Heart left ventricle (tissue), 16 donors: ENCODE measurements at places on chromosomes 7 and 10. TPM values are rescaled to one million over a fixed set of nuclear protein-coding genes. Genes with fewer than 3 reads are reported as not detected.

Gene CDHR1
- total RNA-seq = 0.46 TPM

Gene VWA2
- not detected for total RNA-seq

Gene RAPGEF5
- 22.8 TPM for total RNA-seq

Gene RELN
- total RNA-seq = 0.93 TPM

Gene INMT
- 22.7 TPM for total RNA-seq

Gene KCP
- not detected for total RNA-seq

Gene SYT15
- 5.2 TPM for total RNA-seq

Gene HHEX
- total RNA-seq = 4.1 TPM

Gene DNAH11
- 0.29 TPM for total RNA-seq

Gene MKI67
- total RNA-seq = 27.9 TPM

Gene PAX4
- not detected for total RNA-seq

- no peaks in the 10 kb centered on the region for H3K36me3 ChIP-seq
- H3K4me3 ChIP-seq = no peak overlapping the region
- H3K27ac ChIP-seq = no peak overlapping the region
- no peak for DNase-seq
Measured at GRCh38 chr10:118374404-118374803, 32.3 kb upstream of the FAM204A start.

DNA sequence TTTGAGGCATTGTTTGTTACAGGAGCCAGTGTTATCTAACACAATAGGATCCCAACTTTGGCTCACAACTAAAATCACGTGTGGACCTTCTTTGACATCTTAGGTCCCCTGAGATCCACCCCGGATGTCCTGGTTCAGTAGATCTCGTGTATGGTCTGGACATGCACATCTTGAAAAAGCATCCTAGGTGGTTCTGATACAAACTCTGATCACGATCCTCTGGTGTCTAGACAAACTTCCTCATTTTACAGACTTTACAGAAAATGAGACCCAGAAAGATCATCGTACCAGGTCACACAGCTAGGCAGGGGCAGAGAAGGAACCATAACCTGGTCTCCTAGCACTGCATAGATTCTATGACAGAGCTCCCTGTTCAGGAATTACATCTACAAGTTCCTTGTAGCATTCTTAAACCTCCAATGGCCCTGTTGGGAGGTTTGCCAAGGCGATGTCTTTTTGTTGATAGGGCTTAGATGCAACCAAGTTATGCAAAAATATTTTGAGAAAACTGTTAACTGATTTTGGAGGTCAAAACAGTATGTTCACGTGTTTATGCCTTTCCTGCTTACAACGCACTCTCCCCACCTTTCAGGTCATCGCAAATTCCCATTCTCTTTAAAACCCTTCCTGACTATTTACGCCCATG, 30.8 kb upstream of the CHST15 start:
- H3K4me3 ChIP-seq = no peak overlapping the region
- no peak for DNase-seq
- H3K27ac ChIP-seq = no peak overlapping the region
- H3K4me1 ChIP-seq = peaks cover 14% of the 10 kb centered on the region
- H3K36me3 ChIP-seq = no peaks in the 10 kb centered on the region

DNA sequence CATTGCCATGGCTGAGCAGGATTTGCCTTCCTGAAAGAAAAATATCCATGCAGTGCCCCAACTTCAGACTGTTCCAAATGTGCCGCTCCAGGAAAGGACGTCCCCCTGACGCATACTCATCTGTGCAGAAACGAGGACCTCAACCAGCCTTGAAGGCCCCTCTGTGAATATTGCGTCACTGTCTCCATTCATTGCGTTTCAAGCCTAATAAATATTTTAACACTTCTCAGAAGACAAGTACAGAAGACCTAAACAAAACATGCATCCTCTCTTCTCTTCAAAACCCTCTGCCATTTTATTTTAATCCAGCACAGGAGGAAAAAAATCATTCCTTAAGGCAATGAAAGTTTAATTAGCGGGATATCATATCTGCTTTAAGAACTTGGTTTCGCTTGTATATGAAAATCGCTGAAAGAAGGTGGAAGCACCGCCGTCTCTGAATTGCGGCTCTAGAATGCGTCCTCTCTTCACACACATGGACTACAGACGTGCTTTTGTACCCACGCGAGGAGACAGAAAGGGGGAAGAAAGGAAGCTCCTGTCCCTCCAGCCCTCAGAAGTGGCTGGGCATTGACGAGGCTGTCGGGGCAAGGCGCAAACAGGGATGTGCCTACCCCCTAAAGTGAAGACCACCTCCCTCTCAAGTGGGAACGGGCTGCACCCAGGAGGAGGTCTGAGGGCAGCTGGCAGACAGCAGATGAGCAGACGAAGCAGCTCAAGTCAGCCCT, 36.8 kb downstream of the RGS10 start:
- no peaks in the 10 kb centered on the region for H3K27me3 ChIP-seq
- no peak overlapping the region for H3K4me3 ChIP-seq
- no peaks in the 10 kb centered on the region for H3K4me1 ChIP-seq

DNA sequence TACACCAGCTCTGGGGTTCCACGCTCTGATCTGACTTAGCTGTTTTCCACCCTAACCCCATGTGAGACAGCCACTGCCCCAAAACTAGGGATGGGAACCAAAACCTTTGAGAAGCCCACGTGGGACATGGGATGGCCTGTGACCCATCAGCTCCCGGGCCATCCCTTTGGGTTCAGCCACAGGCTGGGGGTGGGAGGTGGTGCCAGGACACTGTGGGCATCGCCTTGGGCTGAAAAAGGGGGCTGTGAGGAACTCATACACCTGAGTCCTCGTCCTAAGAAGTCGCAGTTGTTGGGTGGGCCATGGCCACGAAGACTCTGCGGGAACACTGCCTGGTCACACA, 379.1 kb downstream of the DNAJB6 start:
- no peaks in the 10 kb centered on the region for H3K27me3 ChIP-seq
- H3K4me1 ChIP-seq = no peaks in the 10 kb centered on the region
- H3K27ac ChIP-seq = no peak overlapping the region
- no peak for DNase-seq

DNA sequence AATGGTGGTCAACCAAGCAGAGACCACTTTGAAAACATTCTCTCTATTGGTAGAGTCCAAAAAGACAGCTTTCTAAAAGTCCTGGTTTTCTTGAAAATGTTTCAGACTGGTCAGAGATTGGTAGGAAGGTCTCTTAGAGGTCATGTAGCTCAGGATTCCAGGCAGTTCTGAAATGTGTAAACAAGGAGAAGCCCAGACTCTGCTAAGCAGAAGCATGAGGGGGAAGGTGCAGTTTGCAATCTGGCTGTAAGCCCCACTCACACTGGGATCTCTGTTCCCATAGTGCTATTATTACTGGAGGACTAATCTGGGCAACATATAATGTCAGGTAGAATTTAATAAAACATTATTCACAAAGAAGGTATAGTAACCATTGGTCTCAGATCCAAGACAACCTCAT, 101.1 kb downstream of the MAGI2 start:
- H3K27me3 ChIP-seq = no peaks in the 10 kb centered on the region
- H3K4me1 ChIP-seq = peaks cover 4% of the 10 kb centered on the region
- H3K4me3 ChIP-seq = no peak overlapping the region
- H3K27ac ChIP-seq = no peak overlapping the region
- no peaks in the 10 kb centered on the region for H3K36me3 ChIP-seq

DNA sequence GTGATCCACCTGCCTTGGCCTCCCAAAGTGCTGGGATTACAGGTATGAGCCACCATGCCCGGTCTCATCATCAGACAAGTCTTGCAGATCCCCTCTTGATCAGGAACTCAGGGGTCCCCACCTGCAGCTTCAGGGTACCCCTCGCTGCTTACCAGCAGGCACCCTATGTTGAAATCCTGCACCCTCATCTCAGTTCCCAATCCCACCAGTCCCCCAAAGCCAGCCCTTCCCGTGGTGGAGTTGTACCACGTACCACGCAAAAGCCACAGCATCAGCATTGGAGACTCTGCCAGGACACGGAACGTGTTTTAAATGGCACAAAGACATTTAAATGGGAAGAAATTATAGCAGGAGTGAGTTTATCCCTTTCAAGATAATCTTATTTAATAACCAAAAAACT, 202.0 kb downstream of the CUX1 start:
- no peak overlapping the region for H3K4me3 ChIP-seq
- H3K27ac ChIP-seq = no peak overlapping the region
- peaks cover 10% of the 10 kb centered on the region for H3K4me1 ChIP-seq
- peaks cover 5% of the 10 kb centered on the region for H3K36me3 ChIP-seq
- DNase-seq = no peak

DNA sequence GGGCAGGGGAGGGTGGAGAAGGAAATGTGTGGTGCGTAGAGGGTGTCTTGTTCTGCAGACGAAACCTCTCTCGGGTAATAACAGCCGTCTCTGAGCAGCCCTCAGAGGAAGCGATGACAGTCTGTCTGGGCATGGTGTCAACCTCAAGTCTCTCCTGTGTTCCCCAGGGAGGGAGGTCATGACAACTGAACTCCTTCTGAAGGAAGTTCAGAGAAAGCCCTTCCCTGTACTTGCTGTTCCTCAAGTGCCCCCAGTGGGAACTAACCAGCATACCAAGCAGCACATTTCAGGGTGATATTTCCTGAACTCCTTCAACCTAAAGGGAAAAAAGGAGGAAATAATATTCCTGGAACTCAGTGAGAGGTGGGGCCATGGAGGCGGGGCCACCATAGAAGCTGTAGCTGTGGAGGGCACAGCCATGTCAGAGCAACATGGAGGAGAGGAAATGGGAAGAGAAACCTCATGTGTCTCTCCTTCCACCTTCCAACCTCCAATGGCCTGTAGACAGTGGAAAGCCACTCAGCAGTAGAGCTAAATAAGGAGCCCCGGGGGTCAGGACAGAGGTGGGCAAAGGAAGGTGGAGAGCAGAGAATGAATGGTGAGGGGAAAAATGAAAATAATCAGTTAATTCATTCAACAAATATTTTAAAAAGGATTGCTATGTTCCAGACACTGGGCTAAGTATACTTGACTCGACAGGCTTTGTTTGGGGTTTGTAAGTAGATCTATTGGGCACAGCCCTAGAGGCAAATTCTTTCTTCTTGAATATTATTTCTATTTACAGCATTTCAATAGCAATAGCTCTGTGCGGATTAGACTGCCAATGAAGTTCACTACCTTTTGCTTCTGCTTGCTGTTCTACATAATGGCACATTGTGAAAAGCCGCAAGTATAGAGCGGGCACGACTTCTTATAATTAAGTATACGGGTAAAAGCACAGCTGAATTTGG, 61.0 kb upstream of the AOAH start:
- DNase-seq = peak; percentile 59
- no peak overlapping the region for H3K27ac ChIP-seq
- H3K27me3 ChIP-seq = no peaks in the 10 kb centered on the region
- H3K4me3 ChIP-seq = no peak overlapping the region
- H3K4me1 ChIP-seq = peaks cover 7% of the 10 kb centered on the region
- H3K36me3 ChIP-seq = no peaks in the 10 kb centered on the region

GRCh38 chr7:77759294-77759889, 38.8 kb downstream of the TMEM60 start:
- H3K27ac ChIP-seq = no peak overlapping the region
- H3K4me3 ChIP-seq = no peak overlapping the region
- H3K4me1 ChIP-seq = no peaks in the 10 kb centered on the region
- no peaks in the 10 kb centered on the region for H3K36me3 ChIP-seq
- no peak for DNase-seq
- no peaks in the 10 kb centered on the region for H3K27me3 ChIP-seq

GRCh38 chr7:155808549-155809331, 3.5 kb downstream of the SHH start:
- H3K27me3 ChIP-seq = peaks cover 99% of the 10 kb centered on the region
- DNase-seq = no peak
- peaks cover 5% of the 10 kb centered on the region for H3K4me1 ChIP-seq
- H3K4me3 ChIP-seq = no peak overlapping the region
- no peak overlapping the region for H3K27ac ChIP-seq

GRCh38 chr7:30785786-30786185, 14.6 kb downstream of the MINDY4 start:
- H3K4me3 ChIP-seq = no peak overlapping the region
- no peaks in the 10 kb centered on the region for H3K27me3 ChIP-seq
- no peaks in the 10 kb centered on the region for H3K4me1 ChIP-seq

DNA sequence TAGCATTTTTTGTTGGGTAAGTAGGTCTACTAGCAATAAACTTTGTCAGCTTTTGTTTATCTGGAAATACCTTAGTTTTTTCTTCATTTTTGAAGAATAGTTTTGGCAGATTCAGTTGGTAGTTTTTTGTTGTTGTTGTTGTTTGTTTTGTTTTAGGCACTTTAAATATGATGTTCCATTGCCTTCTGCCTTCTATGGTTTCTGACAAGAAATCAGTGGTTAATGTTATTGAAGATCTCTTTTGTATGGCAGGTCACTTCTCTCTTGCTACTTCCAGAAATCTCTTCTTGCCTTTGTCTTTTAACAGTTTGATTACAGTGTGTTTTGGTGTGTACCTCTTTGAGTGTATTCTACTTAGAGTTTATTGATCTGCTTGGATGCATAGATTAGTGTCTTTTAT, 41.8 kb upstream of the ZNF365 start:
- H3K4me3 ChIP-seq = no peak overlapping the region
- no peaks in the 10 kb centered on the region for H3K36me3 ChIP-seq
- H3K4me1 ChIP-seq = no peaks in the 10 kb centered on the region
- DNase-seq = no peak
- no peak overlapping the region for H3K27ac ChIP-seq

DNA sequence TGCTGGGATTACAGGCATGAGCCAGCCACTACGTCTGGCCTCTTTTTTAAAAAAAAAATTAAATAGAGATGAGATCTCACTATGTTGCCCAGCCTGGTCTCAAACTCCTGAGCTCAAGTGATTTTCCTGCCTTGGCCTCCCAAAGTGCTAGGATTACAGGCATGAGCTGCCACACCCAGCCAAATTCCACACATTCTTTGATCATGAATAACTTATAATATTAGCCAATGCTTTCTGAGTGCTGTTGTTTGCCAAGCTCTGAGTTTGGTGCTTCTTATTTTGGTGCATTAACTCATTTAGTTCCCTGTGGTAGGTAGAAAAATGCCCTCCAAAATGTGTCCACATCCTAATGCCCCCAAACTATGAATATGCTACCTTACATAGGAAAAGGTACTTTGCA, 47.2 kb upstream of the MKI67 start:
- H3K36me3 ChIP-seq = no peaks in the 10 kb centered on the region
- H3K27me3 ChIP-seq = peaks cover 14% of the 10 kb centered on the region
- no peak overlapping the region for H3K27ac ChIP-seq

- no peaks in the 10 kb centered on the region for H3K36me3 ChIP-seq
- no peaks in the 10 kb centered on the region for H3K27me3 ChIP-seq
- DNase-seq = no peak
Measured at GRCh38 chr10:133195096-133195495, 34.9 kb upstream of the UTF1 start.

DNA sequence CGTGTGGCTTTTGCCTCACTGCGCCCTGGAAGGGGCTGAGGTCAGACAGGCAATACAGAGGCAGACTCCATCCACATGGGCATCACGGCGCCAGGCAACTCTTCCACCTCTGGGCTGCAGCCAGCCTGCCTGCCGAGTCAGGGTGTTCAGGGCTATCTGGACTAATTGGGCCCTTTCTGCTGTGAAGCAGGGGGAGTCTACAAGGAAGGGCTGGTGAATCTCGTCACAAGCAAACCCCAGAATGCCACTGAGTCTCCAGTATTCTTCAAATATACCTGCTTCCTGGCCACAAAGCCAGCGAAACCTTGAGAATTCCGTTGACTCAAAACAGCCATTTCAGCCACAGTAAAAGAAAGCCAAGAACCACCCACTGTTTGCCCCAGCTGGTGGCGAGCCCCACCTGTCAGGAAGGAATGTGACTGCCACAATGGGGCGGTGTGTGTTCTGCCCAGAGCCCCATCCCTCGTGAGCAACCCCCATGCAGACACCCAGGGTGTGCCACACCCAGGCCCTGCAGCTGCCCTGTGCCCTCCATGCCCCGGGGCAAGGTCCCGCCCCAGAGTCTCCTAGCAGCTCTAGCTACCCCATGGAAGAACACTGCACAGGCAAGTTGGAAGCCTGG, 117.3 kb downstream of the FAM53B start:
- no peaks in the 10 kb centered on the region for H3K27me3 ChIP-seq
- H3K27ac ChIP-seq = no peak overlapping the region
- H3K36me3 ChIP-seq = peaks cover 6% of the 10 kb centered on the region
- peaks cover 69% of the 10 kb centered on the region for H3K4me1 ChIP-seq
